ENCODE measurements at places on chromosomes 6 and 20.
A peak's percentile ranks its signal among the peaks of the same experiment; 100 is the strongest.

GRCh38 chr6:111973927-111974639, 79.8 kb upstream of the CCN6 start:
- DNase-seq = peak; percentile 69

- DNase-seq = peak; percentile 95
Observed at GRCh38 chr6:138719011-138719635, 54.4 kb upstream of the CCDC28A start.

DNA sequence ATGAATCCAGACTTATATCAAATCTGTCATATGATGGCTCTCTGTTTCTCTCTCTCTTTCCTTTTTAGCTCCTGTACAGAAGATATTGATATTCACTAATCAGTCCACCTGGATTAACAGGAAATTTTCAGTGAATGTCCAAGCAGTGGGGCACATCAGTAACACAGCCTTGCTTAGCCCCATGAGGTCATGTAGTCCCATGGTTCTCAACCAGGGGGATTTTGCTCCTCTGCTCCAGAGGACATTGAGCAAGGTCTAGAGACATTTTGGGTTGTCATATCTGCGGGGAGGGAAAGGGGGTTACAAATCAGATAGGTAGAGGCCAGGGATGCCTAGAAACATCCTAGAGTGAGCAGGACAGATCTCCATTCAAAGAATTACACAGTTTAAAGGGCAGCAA, 810 bp downstream of the GSTA1 start:
- no peak for DNase-seq

GRCh38 chr6:18501663-18502013, 114.5 kb downstream of the RNF144B start:
- DNase-seq = peak; percentile 86

DNA sequence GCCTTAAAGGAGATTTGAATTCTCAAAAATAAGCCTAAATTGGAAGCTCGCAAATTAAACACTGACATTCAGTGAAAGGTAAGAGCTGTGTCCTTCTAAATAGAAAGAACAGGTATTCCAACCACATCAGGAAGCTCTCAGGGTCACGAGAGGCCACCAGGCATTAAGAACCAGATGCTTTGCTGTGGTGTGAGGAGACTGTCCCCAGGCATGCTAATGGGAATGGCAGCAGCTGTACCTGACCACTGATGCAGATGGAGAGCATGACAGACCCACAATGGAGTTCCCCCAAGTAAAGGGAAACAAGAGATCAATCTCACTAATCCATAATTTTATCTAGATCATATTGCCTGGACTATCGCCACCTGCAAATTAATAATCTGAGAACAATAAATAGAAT, 658.9 kb upstream of the NOX3 start:
- no peak for DNase-seq

DNA sequence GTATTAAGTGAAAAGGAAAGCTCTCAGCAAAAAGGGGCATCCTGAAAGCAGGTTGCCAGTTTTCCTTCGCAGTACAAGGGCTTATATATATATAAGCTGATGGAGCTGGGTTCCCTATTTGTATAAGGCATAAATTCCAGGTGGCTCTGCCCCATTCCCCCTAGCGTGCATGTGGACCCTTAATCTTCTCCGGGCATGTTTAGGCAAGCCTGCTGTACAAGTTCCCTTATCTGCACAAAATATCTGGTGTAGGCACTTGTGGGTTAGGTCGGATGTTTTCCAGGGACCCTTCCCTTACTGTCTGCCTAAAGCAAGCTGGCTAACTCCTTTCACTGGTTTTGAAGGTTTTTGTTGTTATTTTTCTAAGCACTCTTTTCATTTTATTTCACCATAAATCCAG, 140.7 kb downstream of the FUT9 start:
- no peak for DNase-seq

GRCh38 chr6:105805501-105806023, 280.6 kb upstream of the PRDM1 start:
- DNase-seq = no peak

DNA sequence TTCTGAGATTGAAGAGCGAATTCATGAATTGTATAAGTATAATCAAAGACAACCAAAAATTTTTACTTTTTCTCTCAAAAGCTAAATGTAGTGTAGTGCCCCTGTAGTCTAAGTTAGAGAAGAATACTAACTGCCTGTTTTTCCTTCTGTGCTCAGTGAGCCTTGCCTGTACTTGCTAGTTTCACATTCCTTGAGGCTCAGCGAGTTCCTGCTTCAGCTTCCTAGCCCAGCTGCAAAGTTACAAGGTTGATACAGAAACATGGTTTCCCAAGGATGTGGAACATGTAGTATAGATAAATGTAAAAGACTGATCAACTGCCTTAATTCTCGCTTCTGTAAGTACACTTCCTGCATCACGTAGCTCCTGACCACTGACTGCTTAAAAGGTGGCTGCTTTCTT, 33.1 kb upstream of the SEC63 start:
- DNase-seq = no peak

DNA sequence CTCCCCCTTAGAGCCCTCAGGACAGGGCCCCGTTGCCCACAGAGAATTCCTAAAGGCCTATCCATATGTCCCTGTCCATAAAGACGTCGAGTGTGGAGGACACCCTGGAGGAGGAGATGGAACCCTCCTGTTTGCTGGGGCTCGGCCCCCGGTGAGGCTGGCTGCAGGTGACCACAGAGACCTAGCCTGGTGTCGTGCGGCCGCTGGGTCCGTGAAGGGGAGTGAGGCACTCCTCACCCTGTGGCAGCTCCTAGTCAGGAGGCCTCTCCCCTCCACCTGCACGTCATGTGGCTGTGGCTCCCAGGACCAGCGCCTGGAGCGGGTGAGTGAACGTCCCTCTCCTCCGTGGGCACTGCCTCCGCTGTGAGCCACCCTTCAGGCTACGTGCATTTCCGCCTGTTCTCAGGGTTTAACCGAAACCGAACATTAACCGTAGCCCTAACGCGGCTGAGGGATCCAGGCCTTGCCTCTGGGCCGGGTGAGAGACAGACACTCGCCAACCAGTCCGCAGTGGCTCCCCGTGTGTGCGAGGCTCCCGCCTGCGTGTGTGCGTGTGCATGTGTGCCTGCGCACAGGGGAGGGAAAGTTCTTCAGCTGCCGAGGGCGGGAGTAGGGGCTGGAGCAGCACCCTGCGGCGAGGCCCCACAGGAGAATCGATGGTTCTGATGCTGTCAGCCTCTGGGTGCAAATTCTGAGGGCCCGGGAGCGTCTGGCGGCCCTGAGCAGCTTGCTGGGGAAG, 5.9 kb upstream of the TCEA2 start:
- no peak for DNase-seq

DNA sequence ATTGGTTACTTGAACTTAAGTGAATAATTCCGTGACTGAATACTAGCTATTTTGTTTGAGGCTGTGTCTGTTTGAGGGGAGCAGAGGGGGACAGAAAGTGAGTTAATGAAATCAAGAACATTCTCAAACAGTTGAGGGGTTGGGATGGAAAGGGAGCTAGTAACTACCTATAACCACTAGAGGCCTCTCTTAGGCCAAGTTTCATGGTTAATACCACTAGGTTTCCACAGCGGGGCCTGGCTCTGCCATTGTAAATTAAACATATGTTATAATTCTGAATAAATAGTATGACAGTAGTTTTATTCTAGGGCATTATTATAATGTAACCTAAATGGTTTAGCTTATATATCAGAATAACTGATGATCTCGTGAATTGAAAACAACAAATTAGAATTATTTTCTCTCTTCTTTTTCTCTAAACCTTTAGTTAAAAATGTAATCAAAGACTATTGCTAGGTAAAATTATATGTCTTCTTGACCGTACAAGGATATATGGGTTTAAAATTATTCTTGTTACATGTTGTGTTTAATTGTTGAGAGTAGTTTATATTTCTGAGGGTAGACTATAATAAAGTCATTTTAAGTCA, 108.1 kb downstream of the BCKDHB start:
- peak; percentile 50 for DNase-seq

DNA sequence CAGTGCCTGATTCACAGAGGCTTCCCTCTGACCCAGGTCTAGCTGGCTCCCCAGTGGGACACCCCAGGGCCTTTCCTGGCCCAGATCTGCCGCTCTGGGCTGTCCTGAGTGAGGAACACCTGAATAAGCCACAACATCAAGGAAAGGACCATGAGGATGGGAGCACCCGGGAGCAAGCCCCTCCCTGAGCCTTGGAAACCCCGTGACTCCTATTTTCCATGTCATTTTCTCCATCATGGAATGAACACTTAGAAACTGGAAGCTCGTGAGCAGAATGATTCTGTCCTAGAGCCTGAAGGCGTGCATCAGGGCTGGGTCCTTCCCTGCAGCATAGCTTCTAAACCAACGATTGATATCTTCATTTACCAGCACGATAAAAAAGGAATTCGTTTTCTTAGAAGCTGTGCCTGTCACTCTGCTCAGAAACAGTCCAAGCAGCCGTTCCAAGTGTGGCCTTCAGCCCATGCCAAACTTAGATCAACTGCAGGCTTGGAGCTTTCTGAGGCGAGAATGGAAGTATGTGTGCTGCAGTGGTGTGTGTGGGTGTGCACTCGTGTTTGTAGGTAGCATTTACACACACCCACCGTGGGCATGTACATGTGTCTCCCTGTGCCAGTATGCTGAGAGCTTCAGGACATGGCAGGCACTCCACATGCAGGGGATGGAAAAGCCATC, 83.2 kb upstream of the FOXC1 start:
- DNase-seq = peak; percentile 14

- no peak for DNase-seq
Observed at GRCh38 chr6:47736083-47736700, 37.8 kb downstream of the ADGRF4 start.

DNA sequence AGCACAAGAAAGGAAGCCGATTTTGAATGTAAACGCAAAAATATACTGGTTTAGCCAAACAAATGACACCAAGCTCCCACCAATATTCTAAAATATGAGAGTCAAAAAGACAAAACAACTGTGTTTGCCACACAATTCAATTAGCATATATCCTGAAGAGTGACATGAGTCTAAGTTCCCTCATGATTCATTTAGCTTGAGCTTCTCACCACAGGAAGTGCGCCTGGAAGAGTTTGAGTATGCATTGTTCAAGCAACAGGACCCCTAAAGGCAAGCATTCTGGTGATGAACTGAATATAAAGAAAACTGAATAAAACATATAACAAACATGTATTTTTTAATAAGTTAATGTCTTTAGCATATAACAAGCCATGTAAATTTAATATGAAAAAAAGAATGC, 115.2 kb upstream of the RUNX2 start:
- no peak for DNase-seq

DNA sequence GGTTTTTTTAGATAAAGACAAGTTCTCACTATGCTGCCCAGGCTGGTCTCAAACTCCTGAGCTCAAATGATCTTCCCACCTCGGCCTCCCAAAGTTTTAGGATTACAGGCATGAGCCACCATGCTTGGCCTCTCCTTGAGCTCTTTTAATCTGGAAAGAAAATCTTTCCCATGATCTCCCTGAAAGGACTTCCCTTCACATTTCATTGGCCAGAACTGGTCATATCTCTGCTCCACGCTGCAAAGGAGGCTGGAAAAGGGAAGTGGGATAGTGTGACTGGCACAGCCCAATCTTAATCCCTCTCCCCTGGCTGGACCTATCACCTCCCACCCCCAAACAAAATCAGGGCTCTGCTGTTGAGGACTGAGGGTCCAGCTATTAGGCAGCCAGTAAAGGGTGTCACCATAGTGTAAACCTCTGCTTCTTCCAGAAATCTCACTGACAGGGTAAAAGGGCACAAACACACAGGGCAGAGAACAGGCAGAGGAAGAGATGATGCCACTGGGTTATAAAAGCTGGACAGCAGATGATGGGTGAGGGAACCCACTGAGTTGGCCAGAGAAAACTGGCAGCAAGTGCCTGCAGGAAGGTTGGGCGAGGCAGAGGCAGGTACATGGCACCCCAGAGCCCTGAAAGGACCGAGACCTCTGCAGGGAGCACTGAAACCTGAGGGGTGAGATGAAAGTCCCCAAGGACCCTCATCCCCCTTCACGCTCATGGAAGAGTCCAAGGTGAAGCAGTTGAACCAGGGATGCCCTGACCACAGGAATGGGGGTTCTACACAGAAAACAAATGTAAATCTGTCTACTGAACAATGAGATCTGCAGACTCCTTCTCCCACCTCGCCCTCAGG, 83.1 kb upstream of the PTPN1 start:
- no peak for DNase-seq

DNA sequence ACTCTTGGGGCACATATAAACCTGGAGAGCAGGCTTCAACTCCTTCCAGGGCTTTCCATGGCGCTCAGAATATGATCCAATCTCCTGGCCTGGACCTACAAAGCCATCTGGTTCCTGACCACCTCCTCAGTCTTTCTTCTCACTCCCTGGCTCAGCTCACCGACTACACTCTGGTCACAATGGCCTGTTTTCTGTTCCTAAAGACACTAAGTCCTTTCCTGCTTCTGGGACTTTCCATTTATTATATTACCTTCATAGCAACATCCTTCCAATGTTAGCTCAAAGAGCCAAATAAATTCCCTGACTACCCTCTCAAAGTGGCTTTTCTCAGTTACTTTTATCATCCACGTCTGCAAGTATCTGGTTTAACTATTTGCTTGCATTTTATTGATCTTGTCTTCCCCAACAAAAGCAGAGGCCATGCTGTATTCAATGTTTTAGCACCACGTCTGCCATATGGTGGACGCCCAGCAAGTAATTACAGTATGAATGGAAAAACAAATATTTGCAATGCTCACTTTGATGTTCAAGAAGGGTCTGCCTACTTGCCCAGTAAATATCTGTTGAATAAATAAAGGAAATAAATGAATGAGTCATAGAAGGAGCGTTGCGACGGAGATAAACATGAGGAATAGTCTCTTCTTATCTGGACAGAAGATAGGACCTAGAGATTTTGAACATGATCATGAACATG, 328.4 kb downstream of the ESR1 start:
- DNase-seq = no peak

- DNase-seq = no peak
Observed at GRCh38 chr6:10412461-10413261, 2.2 kb downstream of the TFAP2A start.

DNA sequence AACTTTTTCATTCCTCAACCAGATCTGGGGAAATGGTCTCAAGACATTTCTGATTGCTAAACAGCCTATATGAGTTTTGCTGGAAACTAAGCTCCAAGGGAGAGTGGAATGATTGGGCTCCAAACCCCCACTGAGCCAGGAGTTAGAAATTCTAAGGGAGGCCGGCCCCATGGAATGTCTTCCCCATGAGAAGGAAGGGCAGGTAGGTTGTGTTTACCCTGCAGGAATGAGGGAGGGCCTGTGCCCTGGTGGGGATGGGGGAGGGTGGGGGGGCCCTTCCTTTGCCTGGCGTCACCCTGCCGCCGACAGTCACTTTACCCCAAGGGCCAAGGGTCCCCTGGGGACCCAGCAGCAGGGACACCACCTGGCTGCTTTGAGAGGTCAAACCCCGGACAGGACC, 298.9 kb downstream of the TFAP2C start:
- DNase-seq = no peak
